ENCODE measurements at places on chromosomes 2 and 18.

- peak; percentile 30 for DNase-seq
Observed at GRCh38 chr2:167196461-167197252, 308.4 kb downstream of the XIRP2 start.

DNA sequence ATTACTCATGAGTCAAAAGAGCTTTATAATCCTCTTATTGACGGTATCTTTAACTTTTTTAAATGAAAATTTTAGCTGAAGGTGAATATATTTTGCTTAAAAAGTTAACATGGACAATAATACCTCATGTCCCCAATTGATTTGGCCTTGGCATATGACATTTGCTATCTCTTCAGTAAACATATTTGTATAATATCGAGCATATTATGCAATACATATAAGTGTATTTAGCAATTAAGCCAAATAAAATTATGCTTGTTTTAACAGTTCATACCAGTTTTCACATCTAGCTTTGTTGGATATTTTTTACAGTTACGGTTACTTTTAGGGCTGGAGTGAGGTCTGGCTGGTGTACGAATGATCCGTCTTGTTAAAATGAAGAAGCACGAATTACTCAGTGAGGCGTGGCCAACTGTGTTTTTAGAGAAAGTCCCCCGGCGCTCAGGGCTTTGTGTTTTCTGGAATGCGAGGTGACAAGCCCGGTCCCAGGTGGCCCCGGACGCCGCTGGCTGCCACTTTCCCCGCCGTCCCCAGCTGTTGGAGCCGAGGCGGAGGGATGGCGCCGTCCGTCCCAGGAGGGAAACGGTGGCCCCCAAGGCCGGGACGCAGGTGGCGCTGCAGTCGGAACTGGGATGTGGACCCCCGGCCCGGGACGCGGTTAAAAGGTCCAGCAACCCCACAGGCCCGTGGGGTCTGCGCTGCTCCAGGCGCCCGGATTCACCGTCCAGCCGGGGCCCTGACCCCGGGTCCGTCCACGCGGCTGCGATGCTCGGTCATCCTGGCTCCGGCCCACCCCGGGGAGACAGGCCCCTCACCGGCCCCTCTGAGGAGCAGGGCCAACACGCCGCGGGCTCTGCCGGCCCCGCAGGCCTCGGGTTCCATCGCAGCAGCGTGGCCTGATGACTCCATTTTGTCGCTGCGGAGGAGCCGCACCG, 41.3 kb downstream of the TMEM18 start:
- DNase-seq = no peak

- no peak for DNase-seq
Observed at GRCh38 chr2:24115057-24115456, 8.1 kb downstream of the PFN4 start.

GRCh38 chr2:197500503-197501131, 438 bp downstream of the HSPE1 start:
- DNase-seq = no peak

DNA sequence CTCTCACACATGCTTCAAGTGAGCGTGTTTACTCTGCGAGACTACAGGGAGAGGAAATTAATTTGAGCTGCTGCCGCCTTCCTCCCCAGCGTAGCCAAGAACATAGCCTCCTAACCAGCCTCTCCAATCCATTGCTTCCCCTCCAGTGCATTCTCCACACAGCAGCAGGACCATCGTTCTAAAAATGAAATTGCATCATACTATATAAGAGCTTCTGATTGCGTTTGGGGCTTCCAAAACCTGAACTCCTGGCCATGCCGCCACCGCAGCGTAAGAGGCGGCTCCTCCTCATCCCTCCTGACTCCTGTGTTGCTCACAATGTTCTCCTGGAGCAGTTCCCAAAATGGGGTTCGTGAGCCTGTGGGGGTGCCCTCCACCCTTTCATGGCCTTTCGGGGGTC, 142.1 kb downstream of the MYT1L start:
- DNase-seq = peak; percentile 6

GRCh38 chr2:189426886-189427285, 14.4 kb upstream of the WDR75 start:
- no peak for DNase-seq

- DNase-seq = no peak
Observed at GRCh38 chr2:182049372-182050148, 63.9 kb downstream of the PPP1R1C start.

DNA sequence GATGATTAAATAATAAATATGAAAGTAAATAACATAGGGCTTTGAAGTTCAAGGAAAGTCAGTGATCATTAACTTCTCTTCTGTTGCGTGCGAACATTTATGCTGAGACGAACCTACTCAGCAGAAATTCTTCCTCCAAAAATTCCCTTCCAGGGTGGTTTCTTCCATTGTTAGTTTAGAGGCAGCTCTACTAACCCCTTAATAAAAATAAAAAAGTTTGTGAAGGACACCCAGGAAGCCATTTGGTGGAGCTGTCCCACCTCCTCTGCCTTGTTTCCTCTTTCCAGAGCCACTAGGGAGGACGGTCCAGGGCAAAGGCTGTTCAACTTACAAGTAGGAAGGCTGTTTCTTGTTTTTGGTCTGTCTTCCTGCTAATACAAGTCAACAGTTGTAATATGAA, 2.1 kb upstream of the SMAD2 start:
- DNase-seq = no peak

DNA sequence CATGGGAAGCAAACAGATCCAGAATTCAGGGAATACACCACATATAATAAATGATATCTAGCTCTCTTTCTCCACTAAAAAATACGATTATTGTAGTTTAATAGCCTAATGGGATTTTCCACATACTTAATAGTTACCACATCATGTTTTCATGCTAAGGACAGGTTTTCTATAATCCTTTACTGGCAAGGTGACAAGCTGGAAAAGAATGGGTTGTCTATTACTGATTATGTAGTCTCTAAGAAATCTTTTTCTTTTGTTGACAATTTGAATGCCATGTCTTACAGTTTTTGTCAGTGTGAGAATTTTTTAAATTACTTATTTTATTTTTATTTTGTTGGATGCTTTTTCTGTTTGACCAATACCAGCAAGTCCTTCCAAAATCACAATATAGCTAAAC, 177.8 kb downstream of the GALNT13 start:
- DNase-seq = no peak

GRCh38 chr2:40363631-40364030, 88.3 kb downstream of the SLC8A1 start:
- no peak for DNase-seq

GRCh38 chr2:120539937-120540718, 194.2 kb downstream of the INHBB start:
- DNase-seq = no peak

DNA sequence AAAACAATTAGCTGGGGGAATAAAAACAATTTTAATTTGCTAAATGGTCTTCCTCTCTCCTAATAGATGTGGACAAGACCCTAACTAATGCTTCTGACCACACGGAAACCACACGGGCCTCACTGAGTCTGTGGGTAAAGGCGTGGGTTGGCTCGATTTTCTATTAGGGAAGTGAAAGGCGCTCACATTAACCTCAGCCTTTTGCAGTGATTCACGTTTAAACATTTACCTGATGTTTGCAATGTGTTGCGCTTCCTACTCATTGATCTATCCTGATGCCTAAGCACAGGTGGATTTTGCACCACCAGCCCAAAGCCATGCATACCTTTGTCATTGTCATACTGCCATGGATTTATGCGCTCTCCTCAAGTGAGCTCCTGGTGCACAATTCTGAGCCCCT, 35.6 kb upstream of the NRP2 start:
- DNase-seq = no peak

DNA sequence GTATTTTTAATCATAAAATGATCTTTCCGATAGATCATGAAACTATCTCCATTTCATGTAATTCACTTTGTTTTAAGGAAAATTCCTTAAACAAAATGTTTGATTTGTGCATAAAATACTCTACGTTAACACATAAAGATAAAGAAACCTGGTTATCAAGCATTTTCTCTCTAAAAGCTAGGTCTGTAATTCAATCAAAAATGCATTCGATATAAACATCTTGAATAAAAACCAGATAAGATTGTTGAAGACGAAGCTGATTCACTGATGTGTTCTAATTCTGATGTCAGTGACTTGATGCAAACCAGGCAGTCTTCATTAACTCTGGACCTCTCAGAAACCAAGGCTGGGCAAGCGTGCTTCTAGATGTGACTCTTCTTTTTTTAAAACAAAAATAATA, 245.2 kb downstream of the CTNNA2 start:
- DNase-seq = peak; percentile 88

DNA sequence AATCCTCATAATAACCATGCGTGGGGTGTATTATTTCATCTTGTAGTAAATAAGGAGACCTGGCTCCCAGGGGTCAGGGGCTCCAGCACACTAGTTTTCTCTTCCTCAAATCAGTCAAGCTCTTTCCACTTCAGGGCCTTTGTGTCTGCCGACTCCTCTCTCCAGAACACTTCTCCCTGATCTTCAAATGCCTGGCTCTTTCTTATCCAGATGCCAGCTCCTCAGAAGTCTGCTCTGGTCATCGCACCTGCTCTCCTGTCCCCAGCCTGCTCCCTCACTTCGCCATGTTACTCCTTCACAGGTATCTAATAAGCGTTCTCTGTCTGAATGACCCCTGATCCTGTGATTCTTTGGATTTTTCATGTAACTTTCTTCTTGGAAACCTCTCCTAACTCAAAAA, 62.0 kb downstream of the GYPC start:
- no peak for DNase-seq
